ENCODE measurements at places on chromosomes 11 and 22.

GRCh38 chr11:134759274-134759673 is 347.2 kb upstream of the B3GAT1 start:
- no peak for DNase-seq

DNA sequence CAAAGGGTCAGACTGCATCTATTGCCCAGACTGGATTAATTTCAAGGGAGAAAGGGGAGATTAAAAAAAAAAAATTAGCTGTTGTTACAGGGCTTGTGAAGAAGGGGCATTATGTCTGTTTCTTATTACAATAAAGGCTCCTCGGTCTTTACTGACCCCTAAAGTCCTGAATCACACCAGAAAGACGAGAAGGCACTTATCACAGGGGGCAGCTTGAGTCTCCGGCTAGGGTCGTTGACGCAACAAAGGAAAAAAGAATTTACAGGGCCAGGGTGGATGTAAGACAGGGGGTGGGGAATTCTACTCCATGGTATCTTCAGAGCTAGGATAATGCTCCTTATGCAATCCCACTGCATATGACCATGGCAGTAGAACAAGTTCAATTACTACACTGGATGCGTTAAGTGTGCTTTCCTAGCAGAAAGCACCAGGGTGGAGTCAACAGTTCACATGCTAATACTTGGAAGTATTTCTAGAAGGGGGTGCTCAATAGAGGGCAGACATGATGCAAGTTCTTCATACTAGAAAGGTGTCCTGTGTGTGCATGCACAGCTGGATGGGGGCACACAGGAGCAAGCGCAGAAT is 16.5 kb downstream of the DDX17 start:
- DNase-seq = no peak

DNA sequence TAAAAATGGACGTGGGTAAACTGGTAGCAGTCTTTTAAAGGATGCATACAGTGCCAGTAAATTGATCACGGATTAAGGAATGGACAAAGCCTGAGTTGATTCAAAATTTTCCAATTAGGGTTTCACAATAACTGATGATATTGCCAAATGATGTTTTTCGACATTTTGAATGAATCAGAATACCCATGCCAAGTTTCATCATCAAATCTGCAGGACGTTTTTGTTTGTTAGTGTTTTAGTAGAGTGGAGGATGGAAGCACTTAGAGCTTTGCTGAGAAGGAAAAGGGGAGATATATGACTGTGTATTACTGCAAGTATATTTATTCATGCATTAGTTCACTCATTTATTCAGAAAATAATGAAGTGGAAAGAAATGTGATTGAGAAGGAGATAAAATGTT is 78.3 kb downstream of the SLC17A6 start:
- DNase-seq = no peak

- DNase-seq = no peak
Measured at GRCh38 chr11:71330349-71330748, 78.0 kb upstream of the SHANK2 start.

GRCh38 chr11:92707173-92707619 is 262.3 kb upstream of the MTNR1B start:
- no peak for DNase-seq

- no peak for DNase-seq
Measured at GRCh38 chr22:26804911-26805539, 147.6 kb downstream of the MIAT start.

DNA sequence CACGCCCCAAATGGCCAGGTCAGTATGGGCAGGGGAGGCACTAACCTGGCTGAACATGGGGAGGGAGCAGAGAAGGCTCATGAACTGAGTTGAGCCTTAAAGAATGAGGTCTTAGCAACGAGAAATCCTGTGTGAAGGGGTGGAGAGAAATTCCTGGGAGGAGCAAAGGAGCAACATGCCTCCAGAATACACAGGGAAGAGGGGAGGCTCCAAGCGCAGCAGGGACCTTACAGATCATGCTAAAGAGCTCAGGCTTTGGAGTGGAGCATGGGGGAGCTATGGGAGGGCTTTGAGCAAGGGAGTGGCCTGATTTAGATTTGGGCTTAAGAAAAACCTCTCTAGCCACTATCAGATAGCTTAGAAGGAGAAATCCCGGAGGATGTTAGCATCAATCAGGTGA is 88.1 kb downstream of the MN1 start:
- DNase-seq = no peak

DNA sequence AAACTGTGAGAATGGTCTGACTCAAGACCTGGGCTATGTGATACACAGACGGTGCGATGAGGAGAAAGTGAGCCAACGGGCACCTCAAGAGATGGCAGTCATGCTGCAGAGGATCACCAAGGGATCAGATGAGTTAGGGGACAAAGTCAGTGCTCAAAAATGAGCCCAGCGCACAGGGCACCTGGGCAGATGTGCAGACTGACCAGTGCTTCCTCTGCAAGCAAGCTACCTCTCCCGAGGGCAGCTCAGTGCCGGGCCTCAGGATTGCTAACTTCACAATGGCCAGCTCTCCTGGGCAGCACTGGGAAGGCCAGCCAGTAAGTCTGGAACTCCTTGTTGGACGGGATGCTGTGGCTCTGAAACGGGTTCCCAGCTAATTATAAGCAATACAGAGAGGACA is 15.3 kb downstream of the HDHD5 start:
- DNase-seq = no peak

DNA sequence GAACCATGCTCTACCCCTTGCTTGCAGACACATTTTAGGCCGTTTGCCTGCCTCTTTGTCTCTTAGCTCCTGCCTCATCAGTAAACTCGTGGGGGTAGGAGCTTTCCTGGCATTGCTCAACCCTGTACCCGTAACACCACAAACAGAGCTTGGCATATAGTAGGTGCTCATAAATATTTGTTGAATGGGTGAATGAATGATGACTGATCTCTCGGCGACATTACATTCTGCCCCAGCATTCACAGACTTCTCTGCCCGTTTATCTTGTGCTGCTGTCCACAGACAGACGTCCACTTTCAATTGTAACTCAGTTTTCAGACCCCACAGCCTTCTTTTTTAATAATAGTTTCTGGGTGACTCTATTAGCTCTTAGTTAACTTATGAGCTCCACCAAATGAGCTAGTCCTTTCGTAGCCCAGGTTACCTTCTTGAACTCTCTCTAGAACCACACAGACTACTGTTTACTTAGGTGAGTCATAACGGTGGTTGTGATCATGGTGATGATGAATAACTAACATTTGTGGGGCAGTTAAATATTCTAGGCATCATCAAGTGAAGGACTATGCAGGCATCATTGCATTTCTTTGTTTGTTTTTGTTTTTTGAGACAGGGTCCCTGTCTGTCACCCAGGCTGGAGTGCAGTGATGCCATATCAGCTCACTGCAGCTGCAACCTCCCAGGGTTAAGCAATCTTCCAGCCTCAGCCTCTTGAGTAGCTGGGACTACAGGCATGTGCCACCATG is 188.4 kb downstream of the ADAMTS15 start:
- DNase-seq = no peak

GRCh38 chr11:103863497-103863896 is 172.9 kb upstream of the DDI1 start:
- DNase-seq = peak; percentile 27

DNA sequence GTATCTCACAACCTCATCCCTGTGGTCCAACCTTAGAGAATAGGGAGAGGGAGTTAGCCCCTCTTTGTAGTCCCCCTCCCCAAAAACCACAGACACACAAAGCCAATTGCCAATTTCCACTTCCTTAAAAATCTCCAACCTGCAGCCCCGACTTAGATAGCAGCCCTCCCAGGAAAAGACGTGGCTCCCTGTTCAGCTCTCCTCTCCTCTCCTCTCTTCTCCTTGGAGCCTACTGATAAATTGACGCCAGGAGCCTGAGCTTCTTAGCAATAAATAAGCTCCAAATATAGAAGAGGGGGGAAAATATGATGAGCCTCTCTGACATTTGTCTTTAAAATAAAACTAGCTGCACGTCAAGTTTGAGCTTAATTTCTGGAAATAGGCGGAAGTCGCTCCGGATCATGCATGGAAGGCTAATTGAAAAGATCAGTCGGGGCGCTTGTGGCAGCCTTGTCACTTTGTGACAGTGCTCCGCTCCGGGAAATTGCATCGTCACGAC is 7.3 kb downstream of the PAX6 start:
- DNase-seq = no peak

GRCh38 chr22:26054841-26055605 is 114.2 kb upstream of the SEZ6L start:
- DNase-seq = no peak

DNA sequence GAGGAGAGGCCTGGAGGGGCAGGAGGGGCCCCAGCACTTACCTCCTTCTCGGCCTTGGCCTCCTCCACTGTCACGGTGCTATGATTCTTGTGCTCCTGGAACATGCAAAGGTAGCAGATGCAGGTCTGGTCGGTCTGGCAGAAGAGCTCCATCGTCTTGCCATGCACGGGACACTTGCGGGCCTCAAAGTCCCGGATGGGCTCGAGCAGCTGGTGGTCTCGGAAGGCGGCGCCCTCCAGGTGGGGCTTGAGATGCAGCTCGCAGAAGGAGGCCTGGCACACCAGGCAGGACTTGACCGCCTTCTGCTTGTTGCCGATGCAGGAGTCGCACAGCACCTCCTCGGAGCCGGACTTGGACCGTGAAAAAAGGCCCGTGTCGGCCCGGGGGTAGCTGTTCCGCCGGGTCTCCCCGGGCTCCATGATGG is 714 bp downstream of the TRIM29 start:
- no peak for DNase-seq

DNA sequence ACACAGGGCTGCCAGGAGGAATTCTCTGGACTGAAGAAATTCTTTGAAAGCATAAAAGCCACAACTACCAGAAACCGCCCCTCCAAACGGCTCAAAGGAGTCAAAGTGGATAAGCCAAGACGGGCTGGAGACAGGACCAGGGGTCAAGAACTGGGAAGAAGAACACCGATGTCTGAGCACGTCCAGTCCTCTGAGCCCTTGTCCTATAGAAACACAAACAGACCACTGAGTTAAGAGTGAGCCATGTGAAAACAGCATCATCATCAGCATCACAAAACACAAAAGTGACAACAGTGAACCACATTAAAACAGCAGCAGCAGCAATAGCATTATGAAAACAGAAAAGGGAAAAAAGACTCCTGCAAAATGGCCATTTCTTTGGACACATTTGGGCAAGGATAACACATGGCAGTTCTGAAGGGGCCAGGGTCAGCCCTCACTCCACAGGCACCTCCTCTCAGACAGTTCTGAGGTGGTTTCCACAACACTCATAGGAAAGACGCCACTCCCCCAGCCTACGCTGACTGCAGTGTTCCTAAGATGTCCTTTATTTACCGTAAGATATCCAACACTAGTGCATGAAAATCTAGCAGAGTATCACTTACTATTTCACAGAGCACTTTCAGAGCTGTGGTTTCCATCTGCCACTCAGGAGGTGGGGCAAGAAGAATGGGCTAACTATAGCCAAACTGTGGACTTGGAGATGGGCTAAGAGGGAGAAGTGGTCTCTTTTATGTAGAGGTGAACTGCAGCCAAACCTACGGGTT is 28.6 kb upstream of the YPEL1 start:
- no peak for DNase-seq

- no peak for DNase-seq
Measured at GRCh38 chr11:118526688-118527087, 586 bp upstream of the TTC36 start.

DNA sequence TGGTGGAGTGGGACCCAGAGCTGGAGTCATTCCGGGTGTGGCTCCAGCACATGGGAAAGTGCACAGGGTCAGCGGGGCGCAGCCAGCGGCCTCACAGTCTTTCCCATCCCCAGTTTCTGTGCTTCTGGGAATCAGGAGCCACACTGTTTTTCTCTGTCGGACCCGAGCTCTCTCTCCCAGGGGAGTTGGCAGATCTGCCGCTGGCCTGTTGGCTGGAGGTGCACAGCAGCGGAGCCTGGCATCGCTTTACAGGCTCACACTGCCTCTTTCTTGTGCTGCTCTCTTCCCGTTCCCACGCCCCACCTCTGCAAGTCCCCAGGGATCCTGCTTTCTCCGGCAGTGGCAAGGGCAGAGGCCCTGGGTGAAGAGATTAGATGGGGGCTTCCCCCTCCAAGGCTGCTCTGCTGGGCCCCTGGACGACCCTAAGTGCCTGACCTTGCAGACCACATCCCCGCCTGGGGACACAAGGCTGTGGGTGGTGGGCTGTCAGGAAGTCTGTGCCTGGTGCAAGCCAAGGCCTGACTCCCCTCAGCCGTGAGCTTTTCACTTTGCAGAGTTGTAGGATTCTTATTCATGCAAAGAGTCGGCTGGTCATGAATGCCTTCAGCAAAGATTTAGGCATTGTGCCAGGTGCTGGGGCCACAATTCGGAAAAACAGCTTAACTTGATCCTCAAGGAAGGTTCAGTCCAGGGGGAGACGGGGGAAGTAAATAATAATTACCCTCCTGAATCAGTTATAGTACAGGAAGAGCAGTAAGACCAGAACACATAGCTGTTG is 116.3 kb downstream of the TIMP3 start:
- no peak for DNase-seq

DNA sequence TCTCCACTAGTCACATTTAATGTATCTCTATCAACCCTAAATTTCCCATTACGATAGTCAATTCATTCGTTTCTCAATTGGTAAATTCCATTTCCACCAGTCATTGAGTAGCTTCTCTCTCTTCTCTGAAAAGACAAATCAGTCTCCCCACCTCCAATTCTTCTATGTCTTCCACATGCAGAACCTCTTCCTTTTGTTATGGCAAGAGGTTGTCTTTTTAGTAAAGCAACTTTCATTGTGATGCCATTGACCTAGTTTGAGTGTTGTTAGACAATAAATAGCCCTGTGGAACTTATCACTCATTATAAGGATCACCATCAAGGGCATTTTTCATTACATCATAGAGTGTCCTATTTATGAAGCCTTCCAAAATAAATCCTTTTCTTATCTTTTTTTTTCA is 340.9 kb downstream of the LRRC4C start:
- DNase-seq = no peak

DNA sequence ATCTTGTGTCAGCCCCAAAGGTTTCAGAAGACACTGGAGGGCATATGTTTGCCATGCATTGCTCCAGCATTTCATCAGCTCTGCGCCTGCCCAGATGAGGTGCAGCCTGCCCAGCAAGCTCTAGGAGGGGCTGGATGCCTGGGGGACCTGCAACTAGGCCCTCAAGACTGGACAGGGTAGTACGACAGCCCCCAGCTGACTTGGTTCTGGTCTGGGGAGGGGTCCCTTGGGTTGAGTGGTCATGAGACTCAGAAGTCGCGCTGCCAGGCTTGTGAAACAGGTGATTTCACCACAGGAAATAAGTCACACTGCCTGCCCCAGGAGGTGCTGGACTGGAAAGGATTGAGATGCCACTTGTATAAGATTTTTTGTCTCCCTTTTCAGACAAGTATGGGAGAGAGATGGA is 23.4 kb downstream of the TPBGL start:
- no peak for DNase-seq

- no peak for DNase-seq
Measured at GRCh38 chr11:44367452-44367851, 57.5 kb upstream of the ALX4 start.

DNA sequence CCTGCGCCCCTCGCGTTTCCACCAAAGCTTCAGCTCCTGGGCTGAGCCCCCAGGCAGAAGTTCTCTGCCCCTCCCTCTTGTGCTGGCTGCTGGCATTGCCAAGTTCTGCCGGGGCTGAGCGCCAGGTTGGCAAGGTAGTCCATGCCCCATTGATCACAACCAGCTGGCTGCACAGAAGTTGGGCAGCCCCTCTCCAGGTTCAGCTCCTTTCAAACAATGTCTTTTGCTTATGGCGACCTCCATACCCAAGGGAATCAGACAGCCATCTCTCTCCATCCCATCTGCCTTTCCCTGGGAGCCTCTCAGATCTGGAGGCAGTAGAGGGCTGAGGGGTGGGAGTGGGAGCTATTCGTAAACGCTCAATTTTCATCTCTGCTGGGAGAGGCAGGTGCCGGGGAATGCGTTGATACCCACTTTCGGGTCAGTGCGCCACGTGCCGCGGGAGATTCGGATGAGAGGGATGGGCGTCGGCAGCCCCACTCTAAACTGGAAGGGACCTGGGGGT is 1.5 kb downstream of the ADAMTS8 start:
- DNase-seq = no peak

All from non-pigmented ciliary epithelial cell (primary cell).